Activated CD8-positive, alpha-beta memory T cell treated with anti-CD3 and anti-CD28 coated beads for 4 hours (primary cell): ENCODE measurements at places on chromosomes 2 and 18.

DNA sequence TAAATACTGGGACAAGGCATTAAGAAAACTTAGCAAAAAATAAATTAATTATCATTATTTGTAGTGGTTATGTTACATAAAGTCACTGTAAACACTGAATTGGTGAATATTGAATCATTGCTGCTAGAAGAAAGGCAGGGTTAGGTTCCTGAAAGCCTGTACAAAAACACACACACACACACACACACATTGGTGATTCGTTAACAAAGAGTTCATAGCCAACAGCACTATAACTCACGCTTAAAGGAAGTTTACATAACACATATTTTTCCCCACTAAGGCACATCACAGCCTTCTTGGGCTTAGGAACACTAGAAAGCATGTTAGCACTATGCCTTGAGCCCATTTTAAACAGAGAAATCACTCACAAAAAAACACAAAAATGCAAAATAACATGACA, 690.0 kb upstream of the PIK3C3 start:
- no peak for DNase-seq

- DNase-seq = peak; percentile 67
Measured at GRCh38 chr2:219298759-219299371, 10.3 kb downstream of the PTPRN start.

- no peak for DNase-seq
Measured at GRCh38 chr18:34921811-34922385, 119.3 kb upstream of the MAPRE2 start.

GRCh38 chr2:45840481-45840880, 189.0 kb downstream of the PRKCE start:
- DNase-seq = no peak

DNA sequence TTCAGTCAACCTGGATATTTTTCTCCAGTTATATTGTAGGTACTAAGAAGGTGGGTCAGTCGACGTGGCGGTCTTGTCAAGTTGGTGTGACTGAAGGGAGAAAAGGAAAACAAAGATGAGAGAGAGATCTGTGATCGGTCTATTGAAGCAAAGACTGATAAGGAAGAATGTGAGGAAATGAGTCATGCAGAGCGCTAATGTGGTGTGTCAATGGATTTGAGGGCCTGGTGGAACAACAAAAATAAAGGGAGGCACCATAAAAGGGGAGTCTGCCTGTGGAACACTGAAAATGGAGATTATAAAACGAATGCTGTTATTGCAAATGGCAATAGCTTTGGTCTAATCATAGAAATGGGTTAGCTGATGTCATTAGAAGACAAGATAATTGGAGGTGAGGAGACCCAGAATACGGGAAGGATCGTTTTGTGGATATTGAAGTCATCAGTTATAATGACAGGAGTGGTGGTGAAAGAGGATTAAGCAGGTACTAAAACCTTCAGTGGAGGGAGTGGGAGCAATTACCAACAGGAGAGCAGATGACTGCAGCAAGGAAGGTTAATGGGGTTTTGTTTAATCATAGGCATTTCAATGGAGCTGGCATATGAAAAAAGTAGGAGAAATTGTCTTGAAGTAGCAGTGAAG, 599.1 kb upstream of the FSHR start:
- no peak for DNase-seq

GRCh38 chr2:8278709-8279354, 403.0 kb upstream of the ID2 start:
- DNase-seq = no peak

DNA sequence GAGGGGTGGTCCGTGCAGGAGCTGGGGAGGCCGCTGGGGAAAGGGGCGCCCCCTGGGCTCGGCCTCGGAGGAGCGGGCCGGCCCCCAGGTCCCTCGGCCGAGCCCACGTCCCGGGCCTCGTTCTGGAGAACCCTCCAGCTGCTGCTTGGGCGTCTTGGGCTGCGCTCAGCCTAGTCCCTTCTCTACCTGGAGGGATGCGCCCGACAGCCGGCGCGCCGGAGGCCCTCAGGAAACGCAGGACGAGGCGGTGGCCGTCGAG, 293 bp upstream of the D2HGDH start:
- DNase-seq = no peak

DNA sequence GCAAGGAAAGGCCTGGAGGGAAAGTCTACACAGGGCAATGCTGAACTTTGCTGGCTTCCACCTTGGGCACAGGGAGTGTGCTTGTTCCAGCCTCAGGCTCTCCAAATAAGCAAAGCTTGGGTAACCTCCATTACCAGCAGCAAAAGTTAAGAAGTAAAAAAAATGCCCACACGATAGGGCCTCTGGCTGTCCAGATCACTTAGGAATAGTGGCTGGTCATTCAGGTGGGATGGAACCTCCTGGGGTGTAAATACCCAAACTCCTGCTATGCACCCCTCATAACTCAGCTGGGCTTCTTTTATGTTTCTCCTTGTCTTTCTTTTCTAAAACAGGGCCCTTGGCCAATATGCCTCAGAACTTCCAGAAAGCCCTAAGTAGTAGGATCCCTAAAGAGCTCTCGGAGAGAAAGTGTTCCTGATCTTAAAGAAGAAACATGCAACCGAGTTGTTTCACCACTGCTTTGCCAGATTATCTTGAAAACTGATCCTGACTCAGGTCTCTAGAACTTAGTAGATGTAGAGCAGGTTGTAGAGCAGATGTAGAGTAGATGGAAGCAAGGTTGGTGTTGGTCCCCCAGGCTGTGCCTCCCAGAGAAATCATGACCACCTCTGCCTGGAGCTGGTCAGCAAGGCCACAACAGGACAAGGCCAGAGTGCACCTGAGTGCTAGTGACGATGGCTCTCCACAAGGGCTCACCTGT, 2.0 kb upstream of the OSR1 start:
- no peak for DNase-seq

DNA sequence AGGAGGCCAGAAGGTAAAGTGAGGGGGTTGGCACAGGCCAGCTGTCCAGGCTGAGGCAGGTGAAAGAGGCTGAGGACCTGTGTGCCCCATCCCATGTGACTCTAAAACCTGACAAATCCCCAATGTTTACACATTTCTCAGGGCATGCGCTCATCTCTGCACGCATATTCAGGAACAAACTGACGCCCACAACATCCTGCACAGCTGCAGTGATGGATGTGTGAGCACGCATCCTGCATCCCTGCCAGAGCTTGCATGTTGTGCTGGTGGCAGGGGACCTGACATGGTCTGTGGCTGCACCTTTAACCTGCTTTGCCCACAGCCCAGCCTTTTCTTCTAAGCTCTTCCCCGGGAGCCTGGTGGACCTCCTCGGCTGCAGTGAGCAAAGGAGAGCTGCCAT, 83.1 kb downstream of the FBXO15 start:
- no peak for DNase-seq

GRCh38 chr18:58754544-58755068, 83.3 kb downstream of the MALT1 start:
- DNase-seq = no peak

DNA sequence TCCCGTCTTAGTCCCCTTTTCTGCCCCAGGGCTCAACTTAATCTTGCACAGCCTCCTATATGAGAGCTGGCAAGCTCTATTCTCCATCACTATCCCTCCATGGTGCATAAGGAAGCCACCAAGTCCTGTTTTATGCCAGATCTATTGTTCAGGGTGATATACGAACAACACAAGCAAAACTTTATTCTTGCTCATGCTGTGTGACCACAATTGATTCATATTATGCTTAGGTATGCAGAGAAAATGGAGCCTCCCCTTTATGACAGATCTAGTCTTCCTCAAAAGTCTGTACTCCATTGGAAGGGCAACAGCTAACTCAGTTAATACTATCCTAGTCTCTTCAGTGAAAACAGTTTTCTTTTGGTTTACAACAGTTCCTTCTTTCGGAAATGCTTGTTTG, 94.0 kb upstream of the STON1 start:
- DNase-seq = no peak
